ENCODE measurements at places on chromosomes 5 and 9.
A peak's percentile ranks its signal among the peaks of the same experiment; 100 is the strongest.

GRCh38 chr5:3155046-3155445, 403.6 kb upstream of the IRX2 start:
- no peak for DNase-seq

GRCh38 chr5:39437467-39437866, 12.7 kb upstream of the DAB2 start:
- peak; percentile 48 for DNase-seq

GRCh38 chr9:85428230-85428629, 313.5 kb downstream of the AGTPBP1 start:
- no peak for DNase-seq

GRCh38 chr5:1013948-1014301, 5.3 kb downstream of the NKD2 start:
- no peak for DNase-seq

- DNase-seq, result peak; percentile 97
Measured at GRCh38 chr5:172910828-172911627, 48.2 kb upstream of the RPL26L1 start.

DNA sequence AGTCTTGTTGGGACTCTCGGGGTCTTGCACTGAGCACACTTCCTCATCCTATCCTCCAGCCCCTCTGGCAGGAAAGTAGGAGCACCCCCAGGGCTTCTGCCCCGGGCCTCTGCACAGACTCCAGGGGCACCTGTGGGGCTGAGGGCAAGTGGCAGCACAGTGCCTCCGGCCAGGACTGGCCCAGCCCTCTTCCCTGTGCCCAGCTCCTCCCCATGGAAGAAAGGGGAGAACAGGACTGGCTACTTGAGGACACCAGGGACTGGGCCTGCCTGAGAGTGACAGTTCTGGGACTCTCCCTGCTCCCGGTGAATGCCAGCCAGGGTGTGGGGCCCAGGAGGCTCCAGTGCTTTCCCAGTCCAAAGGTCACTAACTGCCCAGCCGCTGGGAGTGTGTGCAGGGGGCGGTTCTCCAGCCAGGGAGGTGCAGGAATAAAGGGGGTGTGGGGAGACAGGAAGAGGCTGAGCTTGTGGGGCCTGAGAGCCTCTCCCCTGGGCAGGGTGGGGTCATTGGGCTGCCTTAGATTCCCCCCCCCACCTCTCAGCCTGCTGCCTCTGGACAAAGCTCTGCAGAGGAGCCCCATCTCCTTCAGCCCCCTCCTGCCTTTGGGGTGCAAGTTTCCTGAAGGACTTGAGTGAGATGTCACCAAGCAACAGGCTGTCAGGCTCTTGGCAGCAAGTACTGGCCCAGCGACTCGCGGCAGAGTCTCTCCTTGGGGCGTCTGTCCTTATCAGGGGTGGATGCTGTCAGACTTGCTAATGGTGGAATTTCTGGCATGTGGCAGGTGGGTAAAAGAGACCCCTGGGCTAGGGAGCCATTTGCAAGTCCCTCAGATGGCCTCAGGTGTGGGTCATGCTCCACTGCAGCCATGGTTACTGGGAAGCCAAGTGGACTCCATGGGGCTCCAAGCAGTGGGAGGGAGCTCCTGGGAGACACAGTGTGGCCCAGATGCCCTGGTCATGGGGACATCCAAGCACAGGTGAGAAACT, 19.1 kb upstream of the JADE2 start:
- DNase-seq, result peak; percentile 17

GRCh38 chr5:167348980-167349379, 942.5 kb upstream of the WWC1 start:
- no peak for DNase-seq

All from amniotic epithelial cell (primary cell).